ENCODE measurements at places on chromosomes 5 and 9.
A peak's percentile ranks its signal among the peaks of the same experiment; 100 is the strongest.

DNA sequence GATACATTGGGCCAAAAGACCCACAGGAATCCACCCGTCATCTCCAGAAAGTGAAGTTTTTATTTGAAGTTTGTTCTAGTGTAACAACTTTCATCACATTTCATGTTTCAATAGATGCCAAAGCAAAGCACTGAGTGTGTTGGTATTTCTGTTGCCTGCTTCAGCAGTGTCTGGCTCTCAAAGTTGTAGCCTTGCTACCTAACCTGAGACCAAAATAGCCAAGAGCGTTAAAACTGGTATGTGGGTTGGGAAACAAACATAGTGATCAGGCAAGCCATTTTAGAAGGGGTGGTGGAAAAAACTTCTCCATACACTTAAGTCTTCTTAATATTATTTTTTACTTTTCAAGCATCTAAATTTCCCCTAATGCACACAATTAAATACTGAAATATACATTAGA is 150.3 kb upstream of the DHFR start:
- DNase-seq, result no peak
- no peaks in the 10 kb centered on the region for H3K4me1 ChIP-seq
- H3K36me3 ChIP-seq, result no peaks in the 10 kb centered on the region
- H3K27me3 ChIP-seq, result no peaks in the 10 kb centered on the region

GRCh38 chr5:625516-625915 is 13.4 kb downstream of the CEP72 start:
- no peaks in the 10 kb centered on the region for H3K4me1 ChIP-seq
- H3K27ac ChIP-seq, result no peak overlapping the region
- no peak overlapping the region for H3K4me3 ChIP-seq
- DNase-seq, result no peak

GRCh38 chr5:74380193-74380592 is 260.3 kb downstream of the ENC1 start:
- no peaks in the 10 kb centered on the region for H3K27me3 ChIP-seq
- no peak overlapping the region for H3K4me3 ChIP-seq

- H3K27me3 ChIP-seq, result no peaks in the 10 kb centered on the region
- no peak for DNase-seq
- H3K4me3 ChIP-seq, result no peak overlapping the region
- H3K4me1 ChIP-seq, result no peaks in the 10 kb centered on the region
- no peak overlapping the region for H3K27ac ChIP-seq
- no peaks in the 10 kb centered on the region for H3K36me3 ChIP-seq
Measured at GRCh38 chr5:1235379-1235778, 10.2 kb downstream of the SLC6A18 start.

GRCh38 chr5:107215611-107216010 is 455.1 kb downstream of the EFNA5 start:
- H3K27me3 ChIP-seq, result no peaks in the 10 kb centered on the region
- no peaks in the 10 kb centered on the region for H3K36me3 ChIP-seq
- no peak for DNase-seq
- no peak overlapping the region for H3K4me3 ChIP-seq
- no peak overlapping the region for H3K27ac ChIP-seq

DNA sequence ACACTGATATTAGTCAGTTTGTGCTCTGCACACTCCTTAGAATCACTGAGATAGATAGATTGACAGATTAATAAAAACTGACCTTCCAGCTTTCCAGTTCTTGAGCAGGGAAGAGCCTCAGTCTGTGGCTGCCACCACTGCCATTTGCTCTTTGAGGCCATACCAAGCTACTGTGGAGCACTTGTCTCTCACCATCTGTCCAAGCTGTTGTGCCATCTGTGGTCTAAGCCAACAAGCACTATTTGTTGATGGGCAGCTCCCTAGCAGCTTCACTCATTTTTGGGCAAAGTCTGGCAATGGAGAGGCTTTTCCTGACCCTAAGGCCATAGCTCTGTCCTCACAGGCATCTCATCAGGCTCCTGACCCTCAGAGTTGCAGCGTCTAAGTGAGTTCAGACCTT is 30.4 kb downstream of the HTR1A start:
- no peak for DNase-seq
- H3K27me3 ChIP-seq, result no peaks in the 10 kb centered on the region
- no peak overlapping the region for H3K4me3 ChIP-seq
- H3K4me1 ChIP-seq, result no peaks in the 10 kb centered on the region
- H3K27ac ChIP-seq, result no peak overlapping the region

GRCh38 chr5:963673-964531 is 44.7 kb upstream of the NKD2 start:
- no peaks in the 10 kb centered on the region for H3K36me3 ChIP-seq
- peaks cover 23% of the 10 kb centered on the region for H3K27me3 ChIP-seq
- peaks cover 17% of the 10 kb centered on the region for H3K4me1 ChIP-seq
- DNase-seq, result no peak
- peak overlapping the region; percentile 11 for H3K4me3 ChIP-seq

DNA sequence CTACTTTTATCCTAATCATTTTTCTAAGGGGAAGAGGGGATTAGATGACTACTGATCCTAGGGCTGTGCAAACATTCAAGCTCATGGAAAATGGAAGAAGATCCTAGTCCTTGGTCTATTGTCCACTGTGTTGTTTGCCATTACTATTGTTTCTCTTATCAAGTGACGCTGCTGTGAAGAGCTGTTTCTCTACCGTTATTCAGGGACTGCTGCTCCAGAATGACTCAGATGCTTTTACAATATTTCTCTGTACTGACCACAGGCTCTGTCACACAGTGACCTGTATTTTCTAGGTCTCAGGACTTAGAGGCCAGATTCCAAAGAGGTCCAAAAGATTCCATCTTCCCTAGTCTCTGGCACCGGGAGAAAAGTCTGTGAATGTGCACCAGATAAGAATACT is 159.5 kb upstream of the CHD1 start:
- no peaks in the 10 kb centered on the region for H3K27me3 ChIP-seq
- no peaks in the 10 kb centered on the region for H3K4me1 ChIP-seq
- H3K4me3 ChIP-seq, result no peak overlapping the region

GRCh38 chr5:64074533-64074932 is 91.1 kb upstream of the RNF180 start:
- H3K4me1 ChIP-seq, result no peaks in the 10 kb centered on the region
- H3K27ac ChIP-seq, result no peak overlapping the region
- H3K36me3 ChIP-seq, result no peaks in the 10 kb centered on the region
- H3K4me3 ChIP-seq, result no peak overlapping the region
- no peak for DNase-seq

All from CD8-positive, alpha-beta memory T cell (primary cell).